ENCODE measurements at places on chromosomes 5 and 9.
A peak's percentile ranks its signal among the peaks of the same experiment; 100 is the strongest.

DNA sequence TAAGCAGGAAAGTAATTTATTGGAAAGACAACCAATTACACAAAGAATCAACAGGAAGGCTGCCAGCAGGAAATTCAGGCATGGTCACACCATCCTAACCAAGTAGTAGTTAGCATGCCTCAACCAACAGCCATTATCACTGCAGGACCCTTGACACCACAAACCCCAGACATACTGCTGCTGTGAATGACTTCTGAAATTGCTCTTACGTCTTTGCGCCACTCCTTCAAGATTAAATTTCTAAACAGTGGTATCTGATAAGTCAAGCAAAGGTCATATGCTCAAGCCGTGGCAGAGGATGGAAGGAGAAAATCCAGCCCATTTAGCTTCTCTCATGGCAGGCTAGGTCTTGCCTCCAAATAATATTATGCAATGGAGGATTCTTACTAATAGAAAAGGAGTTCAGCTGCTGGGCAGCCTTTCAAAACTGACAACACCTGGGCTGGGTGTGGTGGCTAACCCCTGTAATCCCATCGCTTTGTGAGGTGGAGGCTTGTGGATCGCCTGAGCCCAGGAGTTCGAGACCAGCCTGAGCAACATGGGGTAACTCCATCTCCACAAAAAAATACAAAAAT, 5.0 kb upstream of the PTGER4 start:
- peak; percentile 50 for DNase-seq

DNA sequence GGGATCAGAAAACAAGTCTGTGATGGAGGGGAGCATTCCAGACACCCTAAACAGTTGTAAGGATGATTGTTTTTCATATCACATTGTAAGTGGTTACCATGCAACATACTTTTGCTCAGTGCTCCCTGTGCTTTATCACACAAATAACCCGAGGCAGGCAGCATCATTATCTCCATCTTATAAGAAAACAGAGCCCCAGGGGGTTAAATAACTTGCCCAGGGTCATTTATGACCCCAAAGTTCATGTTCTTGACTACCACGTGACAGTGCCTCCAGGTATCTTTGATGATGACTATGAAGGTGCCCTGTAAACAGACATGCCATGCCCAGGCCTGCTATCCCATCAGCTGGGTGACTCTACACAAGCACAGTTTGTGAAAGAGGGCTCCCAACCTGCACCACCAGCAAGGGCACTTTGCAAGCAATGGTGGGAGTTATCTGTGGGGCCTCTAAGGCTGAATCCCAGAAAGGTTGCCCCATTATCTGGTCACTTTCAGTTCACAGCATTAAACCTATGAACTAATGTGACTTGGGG, 9.5 kb downstream of the GNPDA1 start:
- DNase-seq = no peak

GRCh38 chr5:121182788-121183490, 668.7 kb upstream of the FTMT start:
- peak; percentile 5 for DNase-seq

DNA sequence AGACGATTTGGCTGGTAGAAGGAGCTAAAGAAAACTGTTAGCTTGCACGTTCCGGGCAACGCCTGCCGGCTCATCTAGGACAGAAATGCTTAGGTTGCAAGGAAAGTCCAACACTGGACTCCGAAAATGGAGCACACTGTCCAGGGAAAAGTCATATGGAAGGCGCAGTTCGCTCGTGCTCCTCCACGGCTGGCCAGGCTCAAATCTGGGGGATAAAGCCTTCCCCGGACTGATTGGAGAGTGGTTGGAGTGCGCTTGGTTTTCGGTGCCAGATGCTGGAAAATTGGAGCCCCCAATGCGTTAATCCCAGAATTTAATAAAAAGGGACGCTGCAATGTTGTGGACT, 955 bp downstream of the CDH6 start:
- DNase-seq = no peak

DNA sequence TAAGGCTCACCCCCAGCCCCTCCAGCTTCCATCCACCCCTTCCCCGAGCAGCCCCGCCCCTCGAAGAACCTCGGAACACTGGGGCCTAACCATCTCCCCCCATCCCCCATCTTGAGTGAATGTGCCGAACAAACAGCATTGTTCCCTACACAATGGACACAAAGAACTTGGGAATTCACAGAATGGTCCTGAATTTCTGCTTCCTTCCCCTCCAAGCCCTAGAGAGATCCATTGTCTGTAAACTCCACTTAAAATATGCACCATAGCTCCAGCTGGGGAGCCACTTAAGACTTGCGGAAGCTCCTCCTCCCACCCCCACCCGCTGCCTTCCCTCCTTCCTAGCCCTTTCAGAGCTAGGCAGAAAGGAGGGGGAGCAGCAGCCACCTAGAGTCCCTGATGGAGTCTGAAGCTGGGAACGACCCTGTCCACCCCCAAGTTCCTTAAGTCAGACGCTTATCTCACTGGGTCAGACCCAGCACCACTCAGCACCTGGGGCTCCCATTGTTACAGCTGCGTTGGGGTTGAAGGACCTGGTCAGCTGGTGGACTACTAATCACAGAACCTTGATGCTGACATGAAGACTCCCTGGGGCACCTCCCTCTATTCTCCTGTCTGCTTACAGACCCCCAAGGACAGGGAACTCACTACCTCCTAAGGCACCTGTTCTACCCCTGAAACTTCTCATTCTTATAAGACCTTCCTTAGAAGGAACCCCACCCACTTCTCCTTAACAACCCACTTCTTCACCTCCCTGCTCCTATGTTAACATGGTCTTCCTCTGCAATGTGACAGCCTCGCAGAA, 61.4 kb downstream of the PCDH1 start:
- DNase-seq = no peak

DNA sequence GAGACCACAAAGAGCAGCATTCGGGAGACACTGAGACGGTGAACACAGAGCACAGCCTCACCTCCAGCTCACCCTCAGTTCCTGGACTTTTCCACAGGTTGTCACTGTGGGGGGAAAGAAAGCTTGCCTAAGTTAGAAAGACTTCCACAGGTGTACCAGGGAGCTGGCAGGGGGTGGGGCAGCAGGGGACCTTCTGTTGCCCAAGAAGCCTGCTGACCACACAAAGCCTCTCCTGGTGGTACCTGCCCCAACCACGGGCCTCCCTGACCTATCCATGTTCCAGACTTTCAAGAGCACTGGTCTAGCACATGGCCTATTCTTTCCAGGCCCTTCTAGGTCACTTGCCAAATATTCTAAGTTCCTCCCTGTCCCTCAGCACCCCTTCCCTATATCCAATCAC, 550.8 kb downstream of the BNC2 start:
- DNase-seq = no peak

DNA sequence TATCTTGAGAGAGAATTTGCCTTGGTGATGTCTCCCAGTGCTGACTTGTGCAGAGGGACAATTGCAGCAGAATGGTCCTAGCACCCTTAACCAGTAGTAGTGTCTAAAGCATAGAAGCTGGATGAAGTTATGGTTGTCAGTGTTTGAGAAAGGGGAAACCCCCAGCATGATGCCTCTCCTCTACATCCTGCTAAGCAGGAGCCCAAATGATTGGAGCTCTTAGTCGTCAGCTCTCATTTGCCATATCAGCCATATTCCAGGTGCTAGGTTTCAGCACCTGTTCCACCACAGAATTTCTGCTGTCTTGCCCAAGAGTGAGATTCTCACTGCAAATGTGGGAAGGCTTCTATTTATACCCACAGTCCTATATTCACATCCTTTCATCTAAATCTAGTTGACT, 43.7 kb upstream of the RFX3 start:
- no peak for DNase-seq

DNA sequence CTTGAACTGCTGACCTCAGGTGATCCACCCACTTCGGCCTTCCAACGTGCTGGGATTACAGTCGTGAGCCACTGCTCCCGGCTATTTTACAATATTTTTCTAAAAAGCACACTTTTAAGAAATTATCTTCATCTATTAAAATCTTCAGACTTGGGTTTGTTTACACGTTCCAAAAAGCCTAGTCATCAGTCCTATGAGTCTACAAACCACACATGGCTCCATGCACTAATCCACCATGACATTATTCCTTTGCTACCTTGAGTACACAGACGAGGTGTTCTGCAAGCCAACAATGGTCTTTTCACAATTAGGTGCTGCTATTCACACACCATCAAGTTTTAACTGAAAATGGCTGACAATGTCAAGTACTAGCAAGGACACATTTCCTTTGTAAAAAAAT, 41.0 kb downstream of the TRPM6 start:
- DNase-seq = no peak

GRCh38 chr9:68678430-68678829, 26.6 kb upstream of the PIP5K1B start:
- DNase-seq = no peak

DNA sequence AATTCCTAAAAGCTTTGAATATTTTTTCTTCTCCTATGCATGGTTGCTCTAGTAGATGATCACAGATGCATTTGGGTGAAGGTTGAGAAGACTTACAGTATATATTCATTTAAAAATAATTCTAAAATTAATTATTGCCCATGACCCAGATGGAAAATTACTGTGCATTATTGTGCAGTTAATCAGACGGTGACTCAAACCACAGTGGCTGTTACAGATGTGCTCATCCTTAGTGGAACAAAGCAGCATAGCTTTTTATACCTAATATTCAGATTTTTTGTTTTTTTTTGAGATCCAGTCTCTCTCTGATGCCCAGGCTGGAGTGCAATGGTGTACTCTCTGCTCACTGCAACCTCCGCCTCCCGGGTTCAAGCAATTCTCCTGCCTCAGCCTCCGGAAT, 10.7 kb downstream of the OR2V1 start:
- DNase-seq = no peak

DNA sequence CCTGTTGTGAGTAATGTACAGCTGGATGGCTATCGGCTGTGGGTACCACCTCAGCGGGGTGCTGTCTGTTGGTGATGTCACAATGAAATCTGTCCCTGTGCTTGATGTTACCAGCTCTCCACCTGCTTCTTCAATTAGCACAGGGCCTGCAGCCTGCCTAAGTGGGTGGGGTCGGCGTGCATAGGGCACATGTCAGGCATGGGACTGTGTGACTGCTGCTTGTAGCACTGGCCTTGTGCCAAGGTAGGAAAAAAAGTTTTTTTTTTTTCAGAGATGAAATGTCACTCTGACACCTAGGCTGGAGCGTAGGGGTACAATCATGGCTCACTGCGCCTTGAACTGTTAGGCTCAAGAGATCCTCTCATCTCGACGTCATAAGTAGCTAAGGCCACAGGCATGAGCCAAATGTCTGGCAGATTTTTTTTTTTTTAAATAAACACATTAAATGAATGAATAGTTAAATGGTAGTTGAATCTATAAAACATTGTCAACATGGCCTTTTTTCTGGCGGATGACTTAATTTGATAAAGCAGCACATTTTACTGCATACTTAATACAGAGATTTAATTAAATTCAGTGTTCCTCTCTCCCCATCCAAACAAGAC, 222.5 kb downstream of the NXNL2 start:
- no peak for DNase-seq

GRCh38 chr9:103755986-103756385, 338.1 kb upstream of the SMC2 start:
- DNase-seq = no peak

- no peak for DNase-seq
Measured at GRCh38 chr5:75828029-75828428, 110.8 kb upstream of the POC5 start.

- no peak for DNase-seq
Measured at GRCh38 chr9:97280755-97281330, 26.6 kb upstream of the CCDC180 start.

DNA sequence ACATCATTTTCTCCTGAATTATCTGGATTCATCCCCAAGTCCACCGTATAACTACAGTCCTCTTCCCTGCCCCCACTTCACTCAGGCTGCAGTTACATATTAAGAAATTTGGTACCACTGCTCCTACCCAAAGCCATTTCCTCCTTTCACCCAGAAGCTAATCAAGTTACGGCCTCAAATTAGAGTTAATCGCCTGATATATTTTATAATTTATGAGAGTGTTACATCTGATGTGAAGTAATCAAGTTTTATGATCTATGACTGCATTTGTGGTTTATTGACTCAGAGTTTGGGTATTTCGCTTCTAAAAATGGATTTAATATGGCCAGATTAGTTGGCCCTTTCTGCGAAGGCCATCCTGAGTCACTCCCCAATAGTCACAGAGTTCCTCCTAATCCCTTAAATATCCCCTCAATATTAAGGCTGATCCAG, 223.6 kb upstream of the KIF2A start:
- DNase-seq = peak; percentile 57

- no peak for DNase-seq
Measured at GRCh38 chr5:59693492-59694309, 199.8 kb downstream of the PDE4D start.

DNA sequence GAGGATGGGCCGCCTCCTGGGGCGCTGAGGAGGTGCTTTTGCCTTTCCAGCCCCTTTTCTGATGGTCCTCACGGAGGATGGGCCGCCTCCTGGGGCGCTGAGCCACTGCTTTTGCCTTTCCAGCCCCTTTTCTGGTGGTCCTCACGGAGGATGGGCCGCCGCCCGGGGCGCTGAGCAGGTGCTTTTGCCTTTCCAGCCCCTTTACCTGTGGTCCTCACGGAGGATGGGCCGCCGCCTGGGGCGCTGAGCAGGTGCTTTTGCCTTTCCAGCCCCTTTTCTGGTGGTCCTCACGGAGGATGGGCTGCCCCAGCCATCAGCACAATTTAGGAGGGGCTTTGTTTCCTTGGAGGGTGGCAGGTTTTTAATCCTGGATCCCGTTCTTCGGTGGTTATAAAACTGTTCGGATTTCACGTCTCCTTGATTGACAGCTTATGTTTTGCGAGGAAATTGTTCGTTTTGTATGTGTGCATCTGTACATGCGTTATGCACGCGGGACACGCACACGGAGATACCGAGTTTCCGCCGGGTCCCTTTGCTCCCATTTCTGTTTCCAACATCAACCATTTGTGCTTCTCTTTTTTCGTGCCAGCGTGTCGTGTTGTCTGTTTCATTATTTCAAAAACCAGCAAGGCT, 34.7 kb upstream of the SLC9A3 start:
- DNase-seq = no peak

DNA sequence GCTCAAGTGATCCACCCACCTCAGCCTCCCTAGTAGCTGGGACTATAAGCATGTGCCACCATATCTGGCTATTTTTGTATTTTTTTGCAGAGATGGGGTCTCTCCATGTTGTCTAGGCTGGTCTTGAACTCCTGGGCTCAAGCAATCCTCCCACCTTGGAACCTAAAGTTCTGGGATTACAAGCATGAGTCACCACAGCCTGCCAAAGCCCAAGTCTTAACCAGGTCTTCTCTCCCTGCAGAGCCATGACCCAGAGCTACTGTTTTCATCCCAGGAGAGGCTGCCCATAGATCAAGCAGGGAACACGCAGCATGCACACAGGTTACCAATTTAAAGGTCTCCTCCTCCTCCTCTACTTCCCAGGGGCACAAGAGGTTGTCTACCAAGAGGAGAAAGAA, 29.7 kb downstream of the PCDHGC5 start:
- DNase-seq = no peak

- no peak for DNase-seq
Measured at GRCh38 chr9:26537211-26537610, 355.4 kb downstream of the CAAP1 start.

GRCh38 chr5:151157426-151158286, at the start of gene ANXA6:
Gene ANXA6, minus strand, starts transcription at chr5:151157779. Its CDS starts 9,878 bp downstream, at chr5:151147901.
- DNase-seq = no peak

DNA sequence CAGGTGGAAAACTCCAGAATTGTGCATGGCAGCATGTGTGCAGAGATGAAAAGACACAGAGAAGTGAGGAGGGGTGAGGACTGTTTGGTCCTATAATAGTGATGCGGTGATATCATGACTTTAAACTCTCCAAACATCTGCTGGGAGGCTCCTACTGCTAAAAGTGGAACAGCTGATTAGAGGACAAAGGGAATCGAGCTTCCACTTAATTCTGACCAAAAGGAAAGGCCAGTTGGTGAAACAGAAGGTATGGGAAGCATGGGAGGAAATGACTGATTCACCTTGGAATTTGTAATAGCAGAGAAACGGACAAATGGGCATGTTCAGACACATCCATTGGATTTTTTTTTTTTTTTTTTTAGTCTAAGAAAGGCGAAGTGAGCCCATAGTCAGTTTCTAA, 67.5 kb upstream of the MAMDC2 start:
- peak; percentile 31 for DNase-seq
